Muscle of arm (tissue), 14 donors: ENCODE measurements at places on chromosomes 16 and 17. TPM values are rescaled to one million over a fixed set of nuclear protein-coding genes. Genes with fewer than 3 reads are reported as not detected.

LLGL2 gene
- polyA plus RNA-seq = 4.5 TPM

SEPTIN1 gene
- polyA plus RNA-seq = 1.3 TPM

DNA sequence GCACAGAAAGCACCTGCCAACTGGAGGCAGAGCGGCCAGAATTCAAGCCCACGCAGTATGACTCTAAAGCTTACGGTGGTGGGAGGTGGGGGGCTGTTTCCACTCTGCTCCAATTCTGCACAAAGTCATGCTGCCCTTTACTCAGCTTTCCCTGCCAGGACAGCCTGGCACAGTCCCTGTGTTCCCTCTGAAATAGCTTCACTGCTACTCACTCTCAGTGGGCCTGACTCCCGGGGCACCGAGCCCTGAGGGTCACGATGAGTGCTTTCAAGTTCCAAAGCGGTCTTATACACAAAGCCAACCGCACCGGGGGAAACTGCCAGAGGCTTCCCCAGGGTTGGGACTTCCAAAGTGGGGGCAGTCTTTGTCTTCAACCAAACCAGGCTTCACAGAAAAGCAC is 306.1 kb upstream of the XYLT1 start:
- DNase-seq = no peak

DNA sequence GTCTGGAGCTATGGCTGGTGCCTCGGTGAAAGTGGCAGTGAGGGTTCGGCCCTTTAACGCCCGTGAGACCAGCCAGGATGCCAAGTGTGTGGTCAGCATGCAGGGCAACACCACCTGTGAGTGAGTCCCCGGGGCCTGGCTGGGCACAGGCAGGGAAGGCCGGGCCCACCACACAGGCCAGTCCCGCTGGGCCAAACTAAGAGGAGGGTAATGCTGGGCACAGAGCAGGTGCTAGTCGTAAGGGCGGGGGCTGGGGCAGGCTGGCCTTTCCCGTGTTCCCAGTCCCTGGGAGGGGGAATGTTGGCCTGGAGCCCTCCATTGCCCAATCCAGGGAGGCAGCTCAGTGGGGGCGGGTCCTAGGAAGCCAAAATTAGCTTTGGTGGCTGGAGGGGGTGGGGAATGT is 2.5 kb downstream of the KIF1C start:
- DNase-seq = no peak

DNA sequence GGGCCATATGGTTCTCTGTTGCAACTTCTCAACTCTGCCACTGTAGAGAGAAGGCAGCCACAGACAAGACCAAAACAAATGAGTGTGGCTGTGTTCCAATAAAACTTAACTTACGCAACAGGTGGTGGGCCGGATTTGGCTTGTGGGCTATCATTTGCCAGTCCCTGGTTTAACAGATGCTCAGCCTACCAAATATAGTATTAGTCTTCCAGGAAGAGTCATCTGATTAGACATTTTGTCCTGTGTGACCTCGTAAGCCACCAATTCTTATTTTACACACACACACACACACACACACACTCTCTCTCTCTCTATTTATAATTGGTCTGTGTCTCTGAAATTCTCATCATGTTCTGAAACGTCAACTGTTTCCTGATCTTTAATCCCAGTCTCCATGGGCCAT is 245.9 kb downstream of the XYLT1 start:
- peak; percentile 66 for DNase-seq

GRCh38 chr16:70561623-70562022 is 38.0 kb downstream of the SF3B3 start:
- no peak for DNase-seq

GRCh38 chr17:30113213-30113612 is 3.4 kb upstream of the NSRP1 start:
- no peak for DNase-seq

CCL14 gene
- 26.3 TPM for polyA plus RNA-seq

- no peak for DNase-seq
Measured at GRCh38 chr16:659618-660017, 8.3 kb upstream of the RHOT2 start.

- DNase-seq = no peak
Measured at GRCh38 chr17:14918540-14918939, 346.6 kb downstream of the PMP22 start.

MT1H gene
- not detected for polyA plus RNA-seq

- DNase-seq = peak; percentile 7
Measured at GRCh38 chr17:72850410-72851118, 241.9 kb downstream of the SLC39A11 start.

DNA sequence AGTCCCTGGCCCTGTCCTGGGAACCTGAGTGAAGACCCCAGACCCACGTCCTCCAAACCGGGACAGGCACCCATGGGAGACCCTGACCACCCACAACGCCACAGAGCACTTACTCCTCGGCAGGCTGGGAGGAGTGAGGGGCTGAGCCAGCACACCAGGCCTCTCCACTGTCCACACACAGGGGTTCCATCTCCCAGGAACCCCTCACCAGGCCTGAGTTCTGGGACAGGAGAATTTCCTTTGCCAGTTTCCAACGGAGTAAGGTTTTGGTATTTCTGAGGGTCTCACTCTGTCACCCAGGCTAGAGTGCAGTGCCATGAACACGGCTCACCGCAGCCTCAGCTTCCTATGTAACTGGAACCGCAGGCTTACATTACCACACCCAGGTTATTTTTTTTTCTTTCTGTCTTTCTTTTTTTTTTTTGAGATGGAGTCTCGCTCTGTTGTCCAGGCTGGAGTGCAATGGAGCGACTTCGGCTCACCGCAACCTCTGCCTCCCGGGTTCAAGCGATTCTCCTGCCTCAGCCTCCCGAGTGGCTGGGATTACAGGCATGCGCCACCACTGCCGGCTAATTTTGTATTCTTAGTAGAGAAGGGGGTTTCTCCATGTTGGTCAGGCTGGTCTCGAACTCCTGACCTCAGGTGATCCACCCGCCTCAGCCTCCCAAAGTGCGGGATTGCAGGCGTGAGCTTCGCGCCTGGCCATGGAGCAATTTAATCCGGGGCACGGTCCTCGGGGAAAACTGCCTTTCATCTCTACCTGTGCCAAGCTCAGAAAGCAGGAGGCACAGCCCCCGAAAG is 1.6 kb downstream of the PGAP6 start:
- no peak for DNase-seq

- DNase-seq = no peak
Measured at GRCh38 chr16:28923652-28924398, 1.2 kb downstream of the RABEP2 start.

SDR42E2 gene
- 0.09 TPM for polyA plus RNA-seq

DNA sequence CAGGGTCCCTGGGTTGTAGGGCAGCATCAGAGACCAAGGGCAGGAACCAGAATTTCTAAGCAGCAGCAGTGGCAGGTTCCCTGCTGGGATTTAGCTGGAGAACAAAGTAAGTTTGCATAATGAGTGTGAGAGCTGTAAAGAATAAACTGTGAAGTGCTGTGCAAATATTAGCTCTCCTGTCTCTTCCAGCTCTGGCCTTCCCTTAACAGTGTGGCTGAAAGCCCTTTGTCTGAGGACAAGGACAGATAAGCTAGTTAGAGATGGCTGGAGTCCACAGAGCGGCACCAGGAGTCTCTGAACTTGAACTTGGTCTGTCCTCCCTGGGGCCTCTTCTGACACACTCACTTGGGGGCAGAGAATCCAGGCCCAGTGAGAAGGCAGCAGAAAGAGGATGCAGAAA is 98.2 kb upstream of the WSCD1 start:
- DNase-seq = no peak

DNA sequence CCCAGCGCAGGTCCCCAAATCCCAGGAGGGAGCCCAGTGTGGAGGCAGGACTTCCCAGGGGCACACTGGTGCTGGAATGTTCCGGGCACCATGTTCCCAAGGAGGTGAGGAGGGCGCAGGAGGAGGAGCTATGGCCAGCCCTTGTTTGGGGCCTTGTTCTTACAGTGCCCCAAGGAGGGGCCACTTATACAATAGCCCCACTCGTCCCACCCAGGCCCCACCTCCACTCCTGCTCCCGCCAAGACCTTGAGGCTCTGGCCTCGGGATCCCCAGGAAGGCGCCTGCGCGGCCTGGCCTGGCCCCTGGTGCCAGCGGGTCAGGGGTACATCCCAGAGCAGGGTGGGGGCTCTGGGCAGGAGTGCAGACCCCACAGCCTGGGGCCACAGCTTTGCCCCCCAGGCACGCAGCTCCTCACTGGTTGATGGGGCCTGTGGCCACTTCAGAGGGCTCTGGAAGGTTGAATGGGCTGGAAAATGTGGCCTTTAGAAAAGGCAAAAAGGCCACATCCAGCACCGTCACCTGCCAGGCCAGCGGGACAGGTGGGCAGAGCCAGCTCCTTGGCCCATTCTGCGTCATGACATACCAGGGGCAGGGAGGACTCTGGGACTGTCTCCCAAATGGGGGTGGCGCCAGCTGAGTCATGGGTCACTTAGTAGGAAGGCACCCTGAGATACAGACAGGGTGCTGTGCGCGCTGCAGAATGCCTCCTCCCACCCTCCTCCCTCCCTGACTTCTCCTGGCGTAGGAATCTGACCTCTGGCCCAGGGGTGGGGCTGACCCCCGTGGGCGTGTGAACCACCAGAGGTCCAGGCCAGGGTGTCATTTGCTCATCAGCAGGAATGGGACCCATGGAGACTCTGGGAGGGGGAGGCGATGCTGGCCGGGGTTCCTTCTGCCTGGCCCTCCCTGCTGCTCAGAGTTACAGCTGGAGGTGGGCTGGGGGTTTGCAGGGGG is 32.3 kb upstream of the PVALEF start:
- no peak for DNase-seq

GRCh38 chr16:2039274-2040031 is 8.2 kb downstream of the NTHL1 start:
- peak; percentile 74 for DNase-seq

DNA sequence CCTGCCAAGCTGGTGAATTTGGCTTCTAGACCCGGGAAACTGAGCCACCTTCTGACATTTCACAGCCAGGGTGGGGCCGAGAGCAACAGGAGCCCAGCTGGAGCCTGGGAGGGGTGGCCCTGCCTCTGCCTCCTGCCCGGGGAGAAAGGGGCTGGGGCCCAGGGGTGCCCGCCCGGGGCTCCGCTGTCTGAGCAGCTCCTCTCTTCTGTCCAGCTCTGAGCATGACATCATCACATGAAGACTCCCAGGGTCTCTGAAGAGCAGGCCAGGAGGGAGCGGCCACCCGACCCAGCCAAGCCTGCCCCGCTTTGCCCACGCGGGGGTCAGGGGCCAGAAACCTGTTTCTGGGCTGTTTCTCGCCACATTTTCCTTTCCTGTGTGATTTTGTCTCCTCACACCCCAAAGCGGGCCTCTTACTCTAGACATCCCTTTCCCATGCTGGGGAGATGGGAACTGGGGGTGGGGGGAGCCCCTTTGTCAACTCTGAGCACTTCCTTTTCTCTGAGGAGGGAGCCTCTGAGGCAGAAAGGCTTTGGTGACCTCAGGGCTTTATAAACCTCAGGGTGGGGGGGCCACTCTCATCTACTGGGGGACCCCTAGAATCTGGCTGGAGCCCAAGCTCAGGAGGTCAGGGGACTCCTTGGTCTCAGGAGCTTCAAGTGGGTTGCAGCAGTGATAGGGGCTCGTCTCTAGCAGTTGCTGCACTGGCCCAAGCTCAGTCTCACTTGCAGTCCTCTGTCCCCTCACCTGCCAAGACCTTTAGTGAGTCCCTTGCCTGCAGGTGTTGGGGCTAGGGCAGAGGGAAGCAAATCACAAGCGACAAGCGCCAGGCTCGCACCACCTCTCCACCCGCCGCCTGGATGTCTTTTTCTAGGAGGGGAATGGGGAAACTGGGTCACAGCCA is 7.6 kb downstream of the UBALD2 start:
- no peak for DNase-seq

TBC1D3C gene
- polyA plus RNA-seq = not detected

RAB11FIP4 gene
- polyA plus RNA-seq = 0.44 TPM

DNA sequence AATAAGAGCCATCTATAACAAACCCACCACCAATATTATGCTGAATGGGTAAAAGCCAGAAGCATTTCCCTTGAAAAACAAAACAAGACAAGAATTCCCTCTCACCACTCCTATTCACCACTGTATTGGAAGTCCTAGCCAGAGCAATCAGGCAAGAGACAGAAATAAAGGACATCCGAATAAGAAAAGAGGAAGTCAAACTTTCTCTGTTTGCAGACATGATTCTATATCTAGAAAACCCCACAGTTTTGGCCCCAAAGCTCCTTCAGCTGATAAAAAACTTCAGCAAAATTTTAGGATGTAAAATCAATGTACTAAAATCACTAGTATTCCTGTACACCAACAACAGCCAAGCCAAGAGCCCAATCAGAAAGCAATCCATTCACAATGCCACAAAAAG is 271.8 kb upstream of the AXIN2 start:
- DNase-seq = no peak

DNA sequence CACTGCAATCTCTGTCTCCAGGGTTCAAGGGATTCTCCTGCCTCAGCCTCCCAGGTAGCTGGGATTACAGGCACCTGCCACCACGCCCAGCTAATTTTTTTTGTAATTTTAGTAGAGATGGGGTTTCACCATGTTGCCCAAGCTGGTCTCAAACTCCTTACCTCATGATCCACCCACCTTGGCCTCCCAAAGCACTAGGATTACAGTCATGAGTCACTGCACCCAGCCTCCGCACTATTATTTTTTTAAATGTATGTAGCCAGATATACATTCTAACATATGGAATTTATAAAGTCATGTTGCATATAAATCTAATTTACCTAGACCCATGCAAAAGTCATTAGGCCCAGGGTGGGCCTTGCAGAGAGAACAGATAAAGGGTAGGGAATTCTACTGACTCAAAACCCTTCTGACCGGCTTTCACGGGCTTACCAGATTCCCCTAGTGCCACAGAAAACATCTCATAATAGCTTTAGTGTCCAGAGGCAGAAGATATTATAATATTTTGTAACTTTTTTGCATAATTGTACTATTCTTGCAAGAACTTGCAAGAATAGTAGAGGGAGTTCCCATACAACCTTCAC is 20.5 kb upstream of the HELZ start:
- no peak for DNase-seq

DNA sequence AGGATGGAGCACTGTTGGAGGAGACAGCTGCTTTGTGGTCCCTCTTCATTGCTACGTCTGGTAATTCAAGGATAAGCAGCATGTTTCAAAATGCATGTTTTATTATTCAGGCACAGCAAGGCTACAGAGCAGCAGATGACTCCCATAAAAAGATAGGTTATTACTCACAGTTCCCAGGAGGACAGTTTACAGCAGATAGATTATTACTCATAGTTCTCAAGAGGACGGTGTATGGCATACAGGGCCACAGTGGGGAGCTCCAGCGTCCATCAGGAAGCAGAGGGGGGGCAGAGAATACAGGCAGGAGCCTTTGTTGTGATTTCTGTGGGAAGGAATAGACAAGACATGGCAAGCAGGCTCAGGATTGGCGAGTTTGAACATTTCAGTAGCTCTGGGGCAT is 72.9 kb downstream of the DNAH9 start:
- DNase-seq = no peak

DNA sequence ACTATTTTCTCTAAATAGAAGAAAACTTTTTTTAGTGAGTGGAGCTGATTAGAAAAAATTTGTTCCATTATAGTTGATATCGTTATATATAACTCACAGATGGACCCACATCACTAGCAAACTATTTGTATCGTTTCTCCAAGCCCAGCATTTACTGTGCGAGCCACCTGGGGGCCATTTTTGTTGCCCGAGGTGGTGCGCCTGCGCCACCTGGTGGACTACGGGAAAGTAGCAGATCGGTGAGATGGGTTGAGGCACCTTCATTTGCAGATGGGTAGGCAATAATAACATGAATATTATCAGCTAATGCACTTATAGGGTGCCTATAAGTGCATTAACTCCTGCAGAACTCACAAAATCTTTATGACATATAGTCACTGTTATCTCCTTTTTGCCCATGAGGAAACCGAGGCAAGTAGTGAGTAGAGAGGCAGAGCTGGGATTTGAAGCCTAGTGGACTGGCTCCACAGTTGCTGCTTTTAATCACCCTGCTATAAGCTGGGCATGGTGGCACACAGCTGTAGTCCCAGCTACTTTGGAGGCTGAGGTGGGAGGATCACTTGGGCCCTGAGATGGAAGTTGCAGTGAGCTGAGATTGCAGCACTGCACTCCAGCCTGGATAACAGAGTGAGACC is 23.2 kb upstream of the NTN1 start:
- no peak for DNase-seq

CHST6 gene
- 2.7 TPM for polyA plus RNA-seq
